GM23248 (cell line): ENCODE measurements at places on chromosomes 4 and X. TPM values are rescaled to one million over a fixed set of nuclear protein-coding genes. Genes with fewer than 3 reads are reported as not detected.

CXorf49 gene
- total RNA-seq: not detected in 2 replicates

CT45A3 gene
- total RNA-seq: not detected in 2 replicates

BRS3 gene
- not detected in 2 replicates for total RNA-seq

PAGE5 gene
- total RNA-seq: not detected in 2 replicates

PRPS1 gene
- 76.7 and 96.9 TPM in 2 replicates for total RNA-seq

AADAT gene
- 4.3 and 4.8 TPM in 2 replicates for total RNA-seq

HERC5 gene
- 0.32 TPM in 1 of 2 replicates, not detected in the other for total RNA-seq

SLC9B1 gene
- not detected in 2 replicates for total RNA-seq

EMCN gene
- total RNA-seq: 0.13 and 0.22 TPM in 2 replicates

DCAF4L1 gene
- 0.13 TPM in 1 of 2 replicates, not detected in the other for total RNA-seq

GRK4 gene
- total RNA-seq: 5.8 and 7.1 TPM in 2 replicates

CABS1 gene
- total RNA-seq: not detected in 2 replicates

KLHL13 gene
- total RNA-seq: 0.43 TPM in 1 of 2 replicates, not detected in the other

GRCh38 chr4:113212613-113213012, 163.2 kb downstream of the ANK2 start:
- DNase-seq: no peak

GRCh38 chrX:116285501-116285900, 115.0 kb downstream of the AGTR2 start:
- peak; percentile 15 for DNase-seq

DNA sequence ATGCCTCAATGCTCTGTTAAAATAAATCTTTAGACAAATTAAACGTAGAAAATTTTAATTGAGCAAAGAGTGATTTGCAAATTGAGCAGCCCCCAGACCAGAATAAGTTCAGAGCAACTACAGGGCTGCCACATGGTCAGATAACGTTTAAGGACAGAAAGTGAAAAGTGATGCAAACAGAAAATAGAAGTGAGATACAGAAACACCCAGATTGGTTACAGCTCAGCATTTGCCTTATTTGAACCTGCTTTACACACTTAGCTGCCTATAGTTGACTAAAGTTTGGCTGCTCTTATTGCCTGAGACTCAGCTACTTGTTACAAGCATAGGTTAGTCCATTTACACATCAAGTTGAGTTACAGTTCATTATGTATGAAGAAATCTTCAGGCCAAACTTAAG, 1800.8 kb upstream of the PCDH10 start:
- no peak for DNase-seq

- DNase-seq: peak; percentile 56
Observed at GRCh38 chr4:105197777-105198176, 51.1 kb downstream of the TET2 start.

GRCh38 chrX:650811-651210, 20.2 kb downstream of the SHOX start:
- no peak for DNase-seq

- DNase-seq: no peak
Observed at GRCh38 chr4:55673424-55673823, 37.3 kb upstream of the NMU start.

GRCh38 chr4:122661176-122662160, 40.6 kb upstream of the IL21 start:
- DNase-seq: peak; percentile 55

- DNase-seq: peak; percentile 75
Observed at GRCh38 chr4:102477657-102478056, 23.5 kb upstream of the NFKB1 start.

DNA sequence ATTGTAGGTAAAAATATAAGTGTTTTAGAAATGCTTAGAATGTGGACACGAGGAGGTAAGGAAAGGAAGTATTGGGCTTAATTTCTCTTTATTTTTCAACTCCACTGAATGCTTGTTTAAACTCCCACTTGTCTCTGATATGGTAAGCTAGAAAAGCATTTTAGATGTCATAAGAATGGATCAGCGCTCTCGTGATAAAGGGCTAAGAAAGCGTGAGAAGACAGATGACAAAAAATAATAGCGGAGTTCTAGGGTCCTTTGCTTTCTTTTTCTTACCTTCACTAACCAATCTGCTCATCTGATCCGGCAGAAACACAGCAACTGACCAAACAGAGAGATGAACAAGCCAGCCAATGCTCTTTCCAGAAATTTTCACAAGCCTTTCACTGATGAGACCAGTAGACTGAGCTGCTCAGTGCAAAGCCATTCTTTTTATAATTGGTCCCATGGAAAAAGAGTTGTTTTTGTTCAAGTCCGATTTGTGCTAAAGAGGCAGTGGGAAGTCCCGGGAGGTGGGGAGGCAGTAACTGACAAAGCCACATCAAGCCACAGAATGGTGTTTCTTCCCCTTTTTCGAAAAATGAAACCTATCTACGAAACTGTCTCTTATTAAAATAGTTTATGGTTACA, at the start of gene TASL:
TSS of gene TASL (minus strand) at position 405 of the 630 bp plus-strand sequence. CDS start 17,411 bp downstream, outside the sequence.
- DNase-seq: no peak

- no peak for DNase-seq
Observed at GRCh38 chrX:574251-574650, 56.3 kb upstream of the SHOX start.

GRCh38 chr4:172758586-172759340, 409.8 kb upstream of the GALNT7 start:
- DNase-seq: peak; percentile 84

DNA sequence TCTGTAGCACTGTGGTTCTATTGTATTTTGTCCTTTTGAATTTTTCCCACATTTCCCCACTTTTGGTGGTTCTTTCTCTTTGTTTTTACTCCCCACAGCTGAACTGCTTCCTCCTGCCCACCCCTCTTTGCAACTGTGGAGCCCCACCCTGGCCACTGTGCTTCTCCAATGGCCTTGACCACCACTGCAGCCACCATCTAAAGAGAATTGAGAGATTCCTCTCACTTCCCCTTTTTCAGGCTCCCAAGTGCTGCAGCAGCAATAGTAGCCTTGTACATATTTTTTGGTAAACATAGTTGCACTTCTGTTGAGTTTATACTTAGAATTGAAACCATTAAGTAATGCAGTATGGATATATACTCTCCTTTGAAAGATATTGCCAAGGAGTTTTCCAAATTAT, 51.3 kb upstream of the FRMPD3 start:
- DNase-seq: no peak

- DNase-seq: no peak
Observed at GRCh38 chr4:13126976-13127910, 356.9 kb downstream of the RAB28 start.

DNA sequence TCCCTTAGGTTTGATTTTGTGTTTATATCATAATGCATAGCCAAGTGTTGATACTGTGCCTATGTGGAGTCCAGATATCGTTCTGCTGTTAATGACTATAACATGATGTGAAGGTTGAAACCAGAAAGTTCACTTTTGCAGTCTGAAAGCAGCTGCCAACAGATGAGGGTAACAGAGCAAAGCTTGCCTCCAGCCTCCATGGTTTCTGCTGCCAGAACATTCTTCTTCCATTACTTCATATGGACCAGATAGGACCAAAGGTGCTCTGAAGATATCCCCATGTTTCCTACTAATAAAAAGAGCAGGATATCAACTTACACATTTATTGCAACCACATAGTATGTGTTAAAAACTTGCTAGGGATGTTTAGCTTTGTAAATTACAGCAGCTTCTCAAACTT, 394.1 kb downstream of the SPRY1 start:
- peak; percentile 7 for DNase-seq

DNA sequence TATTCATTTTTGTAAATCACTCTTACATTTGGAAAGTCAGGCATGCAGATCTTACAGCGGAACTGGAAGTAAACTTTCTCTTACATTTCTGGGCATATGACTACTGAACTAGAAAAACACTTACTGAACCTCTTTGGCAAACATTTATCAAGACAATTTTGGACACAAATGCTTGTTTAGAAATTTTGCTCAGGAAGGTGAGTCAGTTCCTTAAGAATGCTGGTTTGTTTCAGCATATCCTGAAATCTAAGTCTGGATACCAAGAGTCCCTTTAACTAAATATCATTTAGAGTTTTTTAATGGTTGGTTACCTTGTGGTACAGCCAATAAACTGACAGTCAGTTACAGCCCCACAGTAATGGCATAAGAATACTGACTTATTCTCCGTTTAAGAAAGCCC, 15.0 kb downstream of the SHISA3 start:
- peak; percentile 79 for DNase-seq

- no peak for DNase-seq
Observed at GRCh38 chr4:3709061-3709845, 56.9 kb upstream of the ADRA2C start.

DNA sequence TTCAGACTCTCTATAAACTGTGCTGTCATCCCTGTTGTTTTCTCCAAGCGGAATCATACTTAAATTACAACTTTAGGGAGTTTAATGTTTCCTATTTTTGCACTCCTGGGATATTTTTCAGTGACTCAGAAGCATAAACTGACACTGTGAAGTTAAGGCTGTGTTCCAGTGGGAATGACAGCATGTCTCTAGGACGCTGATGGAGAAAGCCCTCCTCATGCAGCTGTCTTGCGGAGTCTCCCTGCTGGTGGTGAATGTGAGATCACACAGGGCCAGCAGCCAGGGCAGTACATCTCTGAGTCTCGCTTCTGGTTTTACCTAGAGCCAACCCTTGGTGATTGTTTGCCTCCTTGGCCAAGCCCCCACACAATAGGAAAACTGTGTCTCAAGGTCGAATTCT, 53.3 kb downstream of the NFKB1 start:
- DNase-seq: peak; percentile 89

DNA sequence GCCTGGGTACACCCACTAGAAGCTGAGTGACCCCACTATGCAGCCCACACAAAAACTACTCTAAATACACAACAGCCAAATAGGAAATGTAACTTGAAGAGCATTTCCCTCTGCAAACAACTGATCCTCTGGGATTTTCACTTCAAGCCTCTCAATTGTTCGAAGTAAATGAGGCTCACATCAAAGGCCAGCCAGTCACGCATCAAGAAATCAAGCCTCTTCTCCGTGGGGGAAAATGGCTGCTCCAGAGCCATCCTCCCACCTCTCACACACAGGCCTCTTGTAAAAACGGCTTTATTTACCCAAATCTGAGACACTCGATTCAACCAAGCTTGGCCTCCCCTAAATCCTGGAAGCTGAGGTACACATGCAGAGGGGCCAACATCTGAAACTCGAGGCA, 14.3 kb downstream of the PCDH19 start:
- no peak for DNase-seq

- no peak for DNase-seq
Observed at GRCh38 chr4:162115333-162115732, 48.5 kb downstream of the FSTL5 start.

GRCh38 chr4:114659386-114660008, 60.9 kb downstream of the UGT8 start:
- DNase-seq: peak; percentile 75

- DNase-seq: peak; percentile 60
Observed at GRCh38 chr4:37970702-37971101, 10.5 kb downstream of the PTTG2 start.

DNA sequence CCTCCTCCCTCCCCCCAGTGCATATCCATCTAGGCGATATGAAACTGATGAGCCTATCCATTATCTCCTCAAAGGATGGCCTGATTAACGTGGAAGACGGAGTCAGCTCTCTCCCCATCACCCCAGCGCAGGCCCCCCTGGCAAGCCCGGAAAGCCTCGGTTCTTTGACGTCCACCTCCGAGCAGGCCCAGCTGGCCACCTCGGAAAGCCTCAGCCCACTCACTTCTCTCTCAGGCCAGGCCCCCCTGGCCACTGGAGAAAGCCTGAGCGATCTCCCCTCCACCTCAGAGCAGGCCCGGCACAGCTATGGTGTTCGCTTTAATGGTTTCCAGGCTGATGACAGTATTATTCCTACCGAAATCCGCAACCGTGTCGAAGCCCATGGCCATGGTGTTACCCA, 14.8 kb downstream of the GABRQ start:
- no peak for DNase-seq

GRCh38 chr4:13092702-13093101, 391.4 kb downstream of the RAB28 start:
- peak; percentile 38 for DNase-seq

- DNase-seq: no peak
Observed at GRCh38 chr4:183620421-183620820, 38.6 kb downstream of the RWDD4 start.

DNA sequence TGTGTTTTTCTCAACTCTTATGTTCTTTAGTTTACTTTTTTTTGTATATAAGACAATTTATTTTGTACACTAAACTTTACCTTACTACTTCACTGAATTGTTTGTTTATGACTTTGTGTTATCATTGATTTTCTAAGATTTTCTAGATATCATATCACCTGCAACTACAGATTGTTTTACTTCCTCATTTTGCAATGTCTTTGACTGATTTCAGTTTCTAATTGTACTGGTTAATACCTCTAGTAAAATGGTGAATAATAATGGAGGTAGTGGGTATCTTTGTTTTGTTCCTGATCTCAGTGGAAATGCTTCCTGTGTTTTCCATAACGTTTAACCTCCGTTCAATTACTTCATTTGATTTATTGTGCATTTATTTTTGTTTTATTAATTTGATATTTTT, 490.2 kb downstream of the TLL1 start:
- DNase-seq: no peak

DNA sequence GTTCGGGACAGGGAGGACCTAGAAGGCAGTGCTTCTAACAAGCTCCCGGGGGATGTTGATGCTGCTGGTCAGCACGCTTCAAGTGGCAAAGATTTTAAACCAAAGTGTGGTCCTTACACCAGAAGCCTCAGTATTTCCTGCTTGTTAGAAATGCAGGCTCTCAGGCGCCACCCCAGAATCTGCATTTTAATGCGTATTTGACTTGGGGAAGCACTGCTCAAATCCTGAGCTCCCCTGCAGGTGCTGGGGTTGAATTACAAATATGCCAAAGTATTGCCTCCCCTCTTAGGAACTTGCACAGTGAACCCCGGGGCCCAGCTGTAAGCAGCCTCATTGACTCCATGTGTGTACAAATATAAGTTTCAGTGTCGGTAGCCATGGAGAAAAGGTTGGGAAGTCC, 70.8 kb upstream of the RAI2 start:
- DNase-seq: no peak

GRCh38 chrX:1424147-1424851, 28.4 kb downstream of the ASMTL start:
- no peak for DNase-seq

DNA sequence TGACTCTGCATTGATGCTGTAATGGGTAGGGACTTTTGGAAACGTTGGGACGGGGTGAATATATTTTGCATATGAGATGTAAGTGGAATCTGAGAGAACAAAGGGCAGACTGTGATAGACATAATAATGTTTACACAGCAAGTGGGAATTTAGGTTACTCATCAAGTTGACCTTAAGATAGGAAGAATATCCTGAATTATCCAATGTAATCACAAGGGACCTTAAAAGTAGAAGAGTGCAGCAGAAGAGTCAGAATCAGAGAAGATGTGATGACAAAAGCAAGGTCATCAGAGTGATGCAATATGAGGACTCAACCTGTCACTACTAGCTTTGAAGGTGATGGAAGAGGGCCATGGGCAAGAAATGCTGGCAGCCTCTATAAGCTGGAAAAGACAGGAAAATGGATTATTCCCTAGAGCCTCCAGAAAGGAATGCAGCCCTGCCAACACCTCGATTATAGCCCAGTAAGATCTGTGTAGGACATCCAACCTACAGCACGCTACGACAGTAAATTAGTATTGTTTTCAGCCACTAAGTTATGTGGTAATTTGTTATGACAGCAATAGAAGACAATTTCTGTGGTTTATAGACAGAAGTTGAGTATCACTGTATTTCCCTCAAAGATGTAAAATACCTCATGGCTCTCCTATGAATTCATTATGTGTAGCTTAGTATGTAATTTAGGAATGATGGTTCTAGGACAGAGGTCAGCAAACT, 26.4 kb downstream of the MORC4 start:
- DNase-seq: peak; percentile 1
